Common myeloid progenitor, CD34-positive (primary cell): ENCODE measurements at places on chromosomes 3 and 15.

GRCh38 chr15:99121207-99121606, 16.3 kb downstream of the SYNM start:
- no peak overlapping the region for H3K27ac ChIP-seq
- H3K4me3 ChIP-seq = no peak overlapping the region
- no peak for DNase-seq

DNA sequence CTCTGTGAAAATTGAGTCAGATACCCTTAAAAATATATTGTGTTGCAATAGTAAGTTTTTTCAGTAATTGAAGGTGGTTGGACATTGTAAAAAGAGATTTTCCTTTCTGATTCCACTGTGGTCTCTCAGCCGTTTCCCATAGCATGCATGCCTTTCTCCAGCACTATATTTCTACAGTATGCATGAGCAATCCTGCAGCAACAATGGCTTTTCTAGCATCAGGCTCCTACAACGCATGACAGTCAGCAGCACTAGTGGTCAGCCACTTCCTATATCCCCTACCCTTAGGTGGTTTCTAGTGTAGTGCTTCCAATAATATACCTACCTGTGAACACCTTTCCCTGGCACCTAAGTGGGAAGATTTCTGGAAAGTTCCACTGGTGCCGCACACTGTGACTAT, 55.4 kb upstream of the SNRPN start:
- no peaks in the 10 kb centered on the region for H3K27me3 ChIP-seq
- H3K27ac ChIP-seq = no peak overlapping the region
- H3K36me3 ChIP-seq = no peaks in the 10 kb centered on the region
- no peak overlapping the region for H3K4me3 ChIP-seq
- no peaks in the 10 kb centered on the region for H3K4me1 ChIP-seq

- no peak for DNase-seq
- H3K4me3 ChIP-seq = no peak overlapping the region
- H3K36me3 ChIP-seq = peaks cover 38% of the 10 kb centered on the region
- peaks cover 25% of the 10 kb centered on the region for H3K4me1 ChIP-seq
- H3K27ac ChIP-seq = peak overlapping the region; percentile 95
These were observed 352 bp upstream of the TMF1 start for GRCh38 chr3:69052472-69052898.

GRCh38 chr3:197218210-197218609, 80.2 kb downstream of the DLG1 start:
- no peaks in the 10 kb centered on the region for H3K27me3 ChIP-seq
- H3K36me3 ChIP-seq = no peaks in the 10 kb centered on the region
- H3K27ac ChIP-seq = no peak overlapping the region
- no peak for DNase-seq
- H3K4me3 ChIP-seq = no peak overlapping the region
- no peaks in the 10 kb centered on the region for H3K4me1 ChIP-seq

- peak overlapping the region; percentile 82 for H3K4me3 ChIP-seq
- no peaks in the 10 kb centered on the region for H3K36me3 ChIP-seq
- peak overlapping the region; percentile 72 for H3K27ac ChIP-seq
These were observed 654 bp downstream of the RUBCN start for GRCh38 chr3:197736010-197736490.

DNA sequence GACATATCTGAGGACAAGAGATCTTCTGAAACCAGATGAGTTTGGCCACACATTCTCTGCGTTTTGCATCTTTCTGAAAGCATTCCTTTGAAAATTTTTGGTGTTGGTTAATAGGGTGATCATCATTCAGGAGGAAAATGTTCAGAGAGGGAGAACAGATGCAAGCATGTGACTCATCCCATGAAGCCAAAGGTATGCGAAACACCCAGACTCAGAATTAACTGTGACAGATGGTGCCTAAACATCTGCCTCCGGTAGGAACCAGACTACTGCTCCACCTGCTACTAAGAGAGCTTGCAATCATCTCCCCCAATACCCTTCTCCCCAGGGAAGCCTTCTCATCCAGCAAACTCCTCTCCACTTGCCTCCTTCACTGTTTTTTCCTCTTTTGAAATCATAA, 46.2 kb downstream of the TRIM69 start:
- no peaks in the 10 kb centered on the region for H3K36me3 ChIP-seq
- H3K27ac ChIP-seq = no peak overlapping the region
